ENCODE measurements at places on chromosomes 5 and 9. TPM values are rescaled to one million over a fixed set of nuclear protein-coding genes. Genes with fewer than 3 reads are reported as not detected.

ADGRD2 gene
- not detected for total RNA-seq

CSF1R gene
- total RNA-seq = 39.0 TPM

PCDHGA12 gene
- 0.75 TPM for total RNA-seq

ELOVL7 gene
- total RNA-seq = 4.2 TPM

PCDHB12 gene
- total RNA-seq = not detected

PCDHA1 gene
- not detected for total RNA-seq

SMC5 gene
- total RNA-seq = 41.0 TPM

GPRIN1 gene
- total RNA-seq = 1.3 TPM

BHMT gene
- not detected for total RNA-seq

CFAP157 gene
- total RNA-seq = not detected

PCDHA9 gene
- not detected for total RNA-seq

CCNI2 gene
- total RNA-seq = 1.5 TPM

MEIKIN gene
- total RNA-seq = 1.1 TPM

CDC20B gene
- total RNA-seq = not detected

FRRS1L gene
- total RNA-seq = not detected

SLC31A2 gene
- 6.0 TPM for total RNA-seq

DAB2IP gene
- total RNA-seq = 2.5 TPM

Data from natural killer cell (primary cell).